ENCODE measurements at places on chromosomes 11 and 22.
A peak's percentile ranks its signal among the peaks of the same experiment; 100 is the strongest.

GRCh38 chr22:17575681-17576080 is 12.4 kb downstream of the SLC25A18 start:
- H3K4me1 ChIP-seq = peaks cover 6% of the 10 kb centered on the region
- H3K4me3 ChIP-seq = no peak overlapping the region
- H3K27ac ChIP-seq = no peak overlapping the region
- DNase-seq = no peak
- H3K36me3 ChIP-seq = no peaks in the 10 kb centered on the region

DNA sequence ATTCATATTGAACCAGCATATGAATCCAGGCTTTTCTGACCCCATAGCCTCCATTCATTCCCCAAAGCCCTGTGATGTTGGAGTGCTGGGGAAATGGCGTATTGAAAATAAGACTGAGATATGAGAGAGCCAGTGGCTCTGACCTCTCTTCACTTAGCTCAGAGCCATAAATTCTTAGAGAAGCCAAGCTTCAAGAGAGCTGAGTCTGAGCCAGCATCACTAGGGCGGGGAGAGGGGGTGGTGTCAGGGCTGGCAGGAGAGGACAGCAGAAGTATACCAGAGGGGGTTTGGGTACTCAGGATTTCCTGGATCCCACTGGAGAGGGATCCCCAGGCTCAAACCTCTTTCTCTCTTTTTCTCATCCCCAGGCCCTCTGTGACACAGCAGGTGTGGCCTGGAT is 16.7 kb upstream of the MOGAT2 start:
- H3K27me3 ChIP-seq = no peaks in the 10 kb centered on the region
- no peak for DNase-seq
- no peaks in the 10 kb centered on the region for H3K36me3 ChIP-seq
- H3K4me1 ChIP-seq = no peaks in the 10 kb centered on the region

GRCh38 chr11:118290923-118291322 is 13.6 kb upstream of the CD3E start:
- H3K27ac ChIP-seq = no peak overlapping the region
- no peak overlapping the region for H3K4me3 ChIP-seq
- no peaks in the 10 kb centered on the region for H3K27me3 ChIP-seq
- no peaks in the 10 kb centered on the region for H3K4me1 ChIP-seq

DNA sequence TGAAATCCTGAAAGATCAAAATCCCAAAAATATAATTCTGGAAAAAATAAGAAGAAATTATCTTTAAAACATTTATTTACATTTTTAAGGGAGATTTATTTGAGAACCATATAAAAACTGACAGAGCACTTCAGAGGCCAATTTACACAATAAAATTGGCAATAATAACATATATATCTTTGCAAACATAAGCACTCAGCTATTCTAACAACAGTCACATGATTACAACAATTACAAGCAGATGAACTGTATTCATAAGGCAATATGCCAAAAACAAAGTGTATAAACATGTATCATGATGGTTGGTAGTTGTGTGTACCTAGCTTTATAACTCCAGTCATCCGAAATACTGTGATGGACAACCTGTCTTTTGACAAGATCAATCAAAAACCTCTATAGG is 17.7 kb upstream of the RASSF10 start:
- no peak overlapping the region for H3K27ac ChIP-seq
- DNase-seq = no peak
- no peaks in the 10 kb centered on the region for H3K36me3 ChIP-seq
- no peak overlapping the region for H3K4me3 ChIP-seq
- no peaks in the 10 kb centered on the region for H3K4me1 ChIP-seq

- H3K36me3 ChIP-seq = no peaks in the 10 kb centered on the region
- no peak for DNase-seq
- H3K27me3 ChIP-seq = no peaks in the 10 kb centered on the region
- no peaks in the 10 kb centered on the region for H3K4me1 ChIP-seq
These were observed 35.8 kb downstream of the OR4C6 start for GRCh38 chr11:55697817-55698216.

DNA sequence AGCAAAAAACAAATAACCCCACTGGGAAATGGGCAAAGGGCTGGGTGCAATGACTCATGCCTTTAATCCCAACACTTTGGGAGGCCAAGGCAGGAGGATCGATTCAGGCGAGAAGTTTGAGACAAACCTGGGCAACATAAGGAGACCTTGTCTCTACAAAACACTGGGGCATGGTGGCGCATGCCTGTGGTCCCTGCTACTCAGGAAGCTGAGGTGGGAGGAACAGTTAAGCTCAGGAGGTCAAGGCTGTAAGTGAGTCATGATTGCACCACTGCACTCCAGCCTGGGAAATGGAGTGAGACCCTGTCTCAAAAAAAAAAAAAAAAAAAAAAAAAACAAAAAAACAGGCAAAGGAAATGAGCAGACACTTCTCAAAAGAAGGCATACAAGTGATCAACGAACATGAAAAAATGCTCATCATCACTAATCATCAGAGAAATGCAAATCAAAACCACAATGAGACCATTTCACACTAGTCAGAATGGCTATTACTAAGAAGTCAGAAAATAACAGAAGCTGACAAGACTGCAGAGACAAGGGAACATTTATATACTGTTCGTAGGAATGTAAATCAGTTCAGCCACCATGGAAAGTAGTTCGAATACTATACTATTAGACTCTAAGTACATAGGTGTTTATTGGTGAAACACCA is 48.2 kb upstream of the SMCO4 start:
- no peaks in the 10 kb centered on the region for H3K27me3 ChIP-seq
- no peak overlapping the region for H3K27ac ChIP-seq
- DNase-seq = no peak
- no peak overlapping the region for H3K4me3 ChIP-seq
- H3K4me1 ChIP-seq = no peaks in the 10 kb centered on the region
- no peaks in the 10 kb centered on the region for H3K36me3 ChIP-seq

GRCh38 chr11:62133328-62134065 is 9.7 kb downstream of the INCENP start:
- peak; percentile 70 for DNase-seq
- peaks cover 14% of the 10 kb centered on the region for H3K36me3 ChIP-seq
- no peaks in the 10 kb centered on the region for H3K27me3 ChIP-seq

- no peaks in the 10 kb centered on the region for H3K27me3 ChIP-seq
- H3K36me3 ChIP-seq = no peaks in the 10 kb centered on the region
- H3K27ac ChIP-seq = peak overlapping the region; percentile 93
- DNase-seq = peak; percentile 67
- H3K4me3 ChIP-seq = peak overlapping the region; percentile 39
These were observed 57.6 kb downstream of the KCNJ4 start for GRCh38 chr22:38397189-38398085.
